ENCODE measurements at places on chromosomes 4 and X.
A peak's percentile ranks its signal among the peaks of the same experiment; 100 is the strongest.

DNA sequence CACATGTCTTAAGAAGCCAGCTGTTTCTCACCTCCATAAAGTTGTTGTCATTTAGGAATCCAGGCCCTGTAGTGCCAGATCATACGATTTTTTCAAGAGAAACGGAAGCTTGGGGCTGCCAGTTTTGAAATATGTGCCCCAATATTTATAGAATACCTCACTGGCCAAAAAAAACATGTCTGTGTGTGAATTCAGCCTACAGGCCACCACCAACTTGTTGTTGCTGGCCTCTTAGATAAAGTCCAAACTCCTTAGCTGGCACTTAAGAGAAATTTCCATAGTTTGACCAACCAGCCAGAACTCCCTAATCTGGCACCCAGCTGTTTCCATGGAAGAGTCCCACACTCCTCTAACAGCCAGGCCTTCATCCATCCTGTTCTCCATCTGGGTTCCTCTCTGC, 74.1 kb downstream of the WDR19 start:
- no peak for DNase-seq

DNA sequence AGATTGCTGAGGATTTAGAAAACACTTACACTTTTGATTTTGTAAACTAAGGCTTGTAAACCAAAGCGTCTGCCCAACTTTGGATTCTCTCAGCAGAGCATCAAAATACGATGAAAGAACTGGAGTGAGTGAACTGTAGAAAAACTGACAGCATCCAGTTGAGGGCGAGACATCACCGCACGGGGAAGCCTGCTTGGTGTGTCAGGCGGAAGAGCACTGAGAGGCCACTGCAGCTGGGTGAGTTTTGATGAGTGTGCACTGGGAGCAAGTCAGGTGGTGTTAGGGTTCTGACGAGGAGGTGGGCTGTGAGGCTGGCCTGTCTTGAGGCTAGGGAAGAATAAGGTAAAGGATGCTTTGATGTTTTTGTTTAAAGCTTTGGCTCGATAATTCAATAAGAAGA, 46.8 kb upstream of the CLDN24 start:
- DNase-seq: no peak

DNA sequence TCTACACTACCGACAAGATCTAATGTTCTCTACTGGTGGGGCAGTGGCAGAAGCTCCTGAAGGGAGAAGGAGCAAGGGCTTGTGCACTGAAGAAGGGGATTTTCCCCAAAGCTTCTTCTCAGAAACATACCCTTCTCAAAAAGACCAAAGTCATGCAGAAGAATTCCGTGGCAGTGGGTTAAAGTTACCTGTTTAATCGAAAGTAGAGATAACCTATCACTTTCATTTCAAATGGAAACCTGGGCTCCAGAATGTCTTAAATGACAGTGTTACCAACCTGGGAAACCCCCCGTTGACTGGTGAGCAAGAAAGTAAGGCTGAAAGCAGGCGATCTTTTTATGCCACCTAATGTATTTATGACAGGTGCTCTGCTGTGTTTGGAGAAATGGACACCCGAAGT, 92.5 kb upstream of the TEX13D start:
- DNase-seq: no peak

DNA sequence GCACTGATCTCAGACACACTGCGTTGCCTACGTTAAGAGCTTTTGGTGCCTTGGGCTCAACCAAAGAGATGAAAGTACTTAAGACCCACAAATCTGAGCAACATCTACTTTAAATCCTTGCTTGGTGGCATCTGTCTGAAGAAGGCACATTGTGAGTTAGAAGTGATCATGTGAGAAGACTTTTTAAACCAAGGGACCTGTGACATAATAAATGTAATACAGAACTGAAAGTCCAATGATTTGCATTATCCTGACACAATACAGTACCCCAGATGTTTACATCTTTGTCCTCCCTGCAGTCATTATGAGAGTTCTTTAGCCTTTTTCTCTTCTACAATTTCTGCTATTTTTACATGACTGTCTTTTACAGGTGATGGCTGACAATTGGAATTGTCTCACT, 96.7 kb upstream of the FTHL17 start:
- no peak for DNase-seq

DNA sequence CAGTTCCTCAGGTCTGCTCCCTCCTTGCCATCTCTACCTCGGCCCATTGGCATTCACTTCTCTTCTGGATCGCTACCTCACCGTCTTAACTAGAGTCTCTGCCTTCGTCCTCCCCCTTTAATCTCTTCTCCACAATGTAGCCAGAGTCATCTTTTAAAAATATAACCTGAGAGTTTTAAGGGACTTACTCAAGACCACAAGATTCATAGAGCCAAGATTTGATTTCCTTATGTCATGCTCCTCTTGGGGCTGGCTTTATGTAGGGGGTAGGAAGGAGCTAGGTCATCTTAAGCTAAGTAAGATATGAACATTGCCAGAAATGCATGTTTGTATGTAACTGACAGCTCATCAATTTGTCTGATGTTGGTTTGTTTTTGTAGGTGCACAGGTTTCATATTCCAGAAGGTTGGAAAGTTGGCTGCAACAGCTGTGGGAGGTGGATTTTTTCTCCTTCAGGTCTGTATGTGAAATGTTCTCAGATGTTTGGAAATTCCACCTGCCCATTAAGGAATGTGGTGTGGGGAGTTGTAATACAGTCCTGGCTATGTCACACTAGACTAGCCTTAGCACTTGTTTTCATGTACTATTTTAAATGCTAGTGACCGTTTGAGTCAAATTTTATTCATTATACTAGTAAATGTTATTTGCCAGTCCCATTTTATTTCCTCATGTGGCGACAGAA, 19.6 kb downstream of the FUNDC2 start:
- DNase-seq: peak; percentile 15

DNA sequence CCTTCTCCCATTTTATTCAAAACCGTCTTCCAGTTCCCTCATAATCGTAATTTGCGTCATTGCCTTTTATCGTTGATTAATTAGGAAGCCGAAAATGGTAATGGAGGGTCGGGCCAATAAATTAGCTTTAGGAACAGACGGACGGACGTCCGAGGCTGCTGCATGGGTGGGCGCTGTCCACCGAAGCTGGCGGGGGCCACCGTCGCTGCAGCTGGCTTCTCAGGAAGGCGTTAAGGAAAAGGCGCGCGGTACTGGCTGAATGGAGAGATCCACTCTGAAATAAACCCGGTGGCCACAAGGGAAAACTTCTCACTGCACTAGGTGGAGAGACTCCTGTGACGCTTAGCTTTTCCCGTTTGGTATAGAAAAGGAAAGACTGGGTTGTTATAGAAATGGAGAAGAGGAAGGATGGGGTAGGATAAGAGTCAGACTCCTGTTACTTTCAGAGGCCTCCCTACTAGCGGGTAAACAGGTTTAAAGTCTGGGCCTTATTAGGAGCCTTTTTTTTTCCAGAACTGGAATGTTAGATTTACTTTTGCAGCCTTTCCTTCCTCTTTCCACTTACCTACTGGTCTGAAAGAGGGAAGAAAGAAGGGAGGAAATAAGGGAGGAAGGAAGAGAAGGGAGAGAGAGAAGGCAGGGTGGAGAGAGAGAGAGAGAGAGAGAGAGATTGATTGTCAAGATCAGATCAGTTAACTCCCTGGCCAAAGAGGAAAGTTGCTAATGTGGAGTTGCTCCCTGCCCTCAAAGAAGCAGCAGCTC, 11.3 kb upstream of the PRDM8 start:
- DNase-seq: no peak

DNA sequence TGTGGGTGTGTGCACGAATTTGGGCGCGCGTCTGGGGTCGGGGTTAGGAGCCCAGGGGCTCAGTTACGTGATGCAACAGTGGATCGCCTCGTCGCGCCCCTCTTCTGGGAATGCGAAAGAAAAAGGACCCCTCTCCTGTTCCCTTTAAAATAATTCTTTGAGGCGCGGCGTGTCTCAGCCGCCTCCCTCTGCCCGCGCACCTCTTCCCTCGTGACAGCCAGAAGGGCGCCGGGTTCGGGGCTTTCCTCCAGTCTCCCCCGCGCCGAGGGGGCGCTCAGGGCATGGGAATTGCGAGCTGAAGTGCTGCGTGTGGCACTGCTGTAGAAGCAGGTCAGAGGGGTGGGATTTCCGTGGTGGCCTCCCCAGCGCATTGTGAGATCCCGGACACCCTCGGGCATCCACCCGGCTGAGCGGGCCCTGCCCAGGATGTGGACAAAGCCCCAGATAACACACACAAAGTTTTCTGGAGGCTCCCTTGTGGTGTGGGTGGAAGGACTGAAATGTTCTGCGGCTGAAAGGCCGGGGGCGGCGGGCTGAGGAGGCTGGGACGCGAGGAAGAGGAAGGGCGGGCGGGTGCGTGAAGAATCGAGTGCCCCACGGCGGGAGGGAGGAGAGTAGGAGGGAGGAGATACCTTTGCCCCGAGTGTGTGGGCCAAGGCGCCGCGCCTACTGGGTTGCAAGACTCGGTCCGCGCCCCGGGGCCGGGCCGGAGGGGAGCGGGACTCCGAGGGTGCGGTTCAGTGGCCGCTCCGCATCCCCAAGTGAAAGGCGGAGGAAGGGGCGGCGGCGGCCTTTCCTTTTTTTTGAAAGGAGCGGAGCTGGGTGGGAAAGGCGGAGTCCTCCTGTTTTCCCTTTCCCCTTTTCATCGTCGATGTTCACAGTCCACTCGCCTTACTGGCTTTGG, 752 bp downstream of the SEPTIN11 start:
- peak; percentile 26 for DNase-seq

DNA sequence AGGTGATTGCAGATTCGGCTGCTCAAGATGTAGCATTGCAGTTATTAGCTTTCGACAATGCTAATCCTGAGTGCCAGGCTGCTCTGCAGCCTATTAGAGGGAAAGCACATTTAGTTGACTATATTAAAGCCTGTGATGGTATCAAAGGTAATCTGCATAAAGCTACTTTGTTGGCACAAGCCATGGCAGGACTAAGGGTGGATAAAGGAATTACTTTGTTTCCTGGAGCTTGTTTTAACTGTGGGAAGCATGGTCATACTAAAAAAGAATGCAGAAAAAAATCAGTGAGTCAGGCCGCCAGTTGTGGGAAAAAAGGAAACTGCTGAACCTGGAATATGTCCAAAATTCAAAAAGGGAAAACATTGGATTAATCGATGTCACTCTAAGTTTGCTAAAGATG, 154.9 kb upstream of the TECRL start:
- DNase-seq: no peak

DNA sequence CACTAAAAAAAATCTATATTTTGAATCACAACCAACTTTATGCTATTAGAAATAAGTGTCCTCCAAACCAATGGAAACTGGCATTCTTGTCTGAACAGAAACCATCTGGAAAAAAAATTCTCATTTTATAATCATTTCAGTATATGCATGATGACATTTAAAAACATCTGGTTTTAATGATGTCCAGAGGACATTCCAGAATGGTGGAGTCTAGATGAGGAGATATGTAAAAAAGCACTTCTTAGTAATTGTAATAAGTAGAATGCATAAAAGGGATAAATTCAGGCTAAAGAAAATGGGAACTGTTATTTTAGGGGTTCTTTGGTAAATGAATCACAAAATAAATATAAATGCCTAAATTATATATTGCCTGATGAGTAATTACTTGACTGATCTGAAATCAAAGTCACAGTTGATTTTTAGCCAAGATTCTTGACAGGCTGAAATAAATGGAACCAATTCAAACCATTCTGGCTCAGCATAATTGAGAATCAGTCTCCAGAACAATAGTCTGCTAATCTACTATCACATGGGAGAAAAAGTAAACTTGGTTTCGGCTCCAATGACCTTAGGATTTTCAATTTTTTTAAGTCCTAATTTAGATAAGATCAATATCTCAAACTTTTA, 636.6 kb downstream of the FAT4 start:
- DNase-seq: no peak

- DNase-seq: no peak
Observed at GRCh38 chr4:142404191-142404611, 441.9 kb downstream of the INPP4B start.

- DNase-seq: no peak
Observed at GRCh38 chrX:101803451-101803850, 128.4 kb downstream of the ZMAT1 start.

DNA sequence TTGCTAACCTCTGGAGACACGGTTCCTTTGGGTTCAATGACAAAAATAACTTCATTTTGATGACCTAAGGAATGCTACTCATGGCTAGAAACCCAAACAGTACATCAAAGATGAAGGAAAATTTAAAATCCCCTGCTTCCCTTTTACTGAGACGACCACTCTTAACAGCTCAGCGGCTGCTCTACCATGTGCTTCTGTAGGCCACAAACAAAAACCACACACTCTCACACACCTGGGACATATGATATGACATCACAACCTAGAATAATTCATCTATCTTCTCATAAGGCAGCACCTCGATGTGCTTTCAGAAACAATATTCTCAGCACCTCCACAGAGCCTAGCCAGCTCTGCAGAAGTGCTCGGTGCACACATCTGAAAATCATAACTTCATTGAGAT, 34.7 kb downstream of the ABLIM2 start:
- no peak for DNase-seq

GRCh38 chr4:111707491-111707890, 437.8 kb upstream of the FAM241A start:
- no peak for DNase-seq

DNA sequence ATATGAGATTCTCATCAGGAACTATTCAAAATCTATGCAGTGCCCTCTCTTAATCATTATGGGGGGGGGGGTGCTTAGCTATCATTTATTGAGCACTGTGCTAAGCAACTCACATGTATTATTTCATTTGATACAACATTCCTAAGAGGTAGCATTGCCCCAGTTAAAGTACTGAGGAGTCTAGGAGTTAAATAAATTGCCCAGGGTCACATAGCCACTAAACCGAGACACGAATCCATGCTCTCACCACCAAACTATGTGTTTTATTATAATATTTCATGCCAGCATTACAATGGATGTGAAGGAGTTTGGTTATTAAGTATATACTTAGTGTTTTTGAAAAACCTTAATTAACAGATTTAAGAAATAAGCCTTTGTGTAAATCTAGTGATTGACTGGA, 131.4 kb downstream of the CBR4 start:
- no peak for DNase-seq

- no peak for DNase-seq
Observed at GRCh38 chr4:176790398-176790797, 2.3 kb downstream of the VEGFC start.

- DNase-seq: no peak
Observed at GRCh38 chrX:12007881-12008280, 130.4 kb upstream of the FRMPD4 start.

DNA sequence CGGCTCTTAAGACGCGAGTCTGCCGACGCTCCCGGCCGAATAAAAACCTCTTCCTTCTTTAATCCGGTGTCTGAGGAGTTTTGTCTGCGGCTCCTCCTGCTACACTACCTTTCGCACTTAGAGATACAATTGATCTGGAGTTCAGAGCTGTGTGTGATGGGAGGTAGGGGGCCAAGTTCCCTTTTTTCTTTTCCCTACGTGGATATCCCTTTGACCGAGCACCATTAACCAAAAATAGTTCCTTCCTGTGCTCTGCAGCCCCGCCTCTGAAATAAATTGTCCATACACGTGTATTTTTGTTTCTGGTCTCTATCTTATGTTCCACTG, 555 bp upstream of the PGM2 start:
- DNase-seq: no peak

- DNase-seq: no peak
Observed at GRCh38 chr4:122765692-122766352, 33.3 kb downstream of the BBS12 start.

GRCh38 chr4:133588306-133588705, 439.2 kb downstream of the PCDH10 start:
- no peak for DNase-seq

All from NCI-H526 treated with DMSO at 0.1 percent for 48 hours (cell line).